ENCODE measurements at places on chromosomes 2 and 18.

DNA sequence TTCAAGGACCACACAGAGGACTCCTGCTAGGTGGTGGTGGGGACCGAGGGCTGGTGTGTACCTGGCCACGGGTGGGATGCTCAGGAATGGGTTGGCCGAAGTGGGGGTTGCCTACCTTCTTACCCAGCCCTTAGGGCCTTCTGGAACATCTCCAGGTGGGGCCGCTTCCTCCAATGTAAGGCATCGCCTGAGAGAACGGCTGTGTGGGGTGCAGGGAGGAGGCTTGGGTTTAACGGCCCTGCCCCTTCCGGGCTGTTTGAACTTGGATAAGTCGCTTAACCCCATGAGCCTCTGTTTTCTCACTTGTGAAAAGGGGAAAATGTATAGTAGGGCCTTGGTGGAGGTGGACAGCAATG lies 35.0 kb downstream of the EMILIN2 start:
- DNase-seq: peak; percentile 35

DNA sequence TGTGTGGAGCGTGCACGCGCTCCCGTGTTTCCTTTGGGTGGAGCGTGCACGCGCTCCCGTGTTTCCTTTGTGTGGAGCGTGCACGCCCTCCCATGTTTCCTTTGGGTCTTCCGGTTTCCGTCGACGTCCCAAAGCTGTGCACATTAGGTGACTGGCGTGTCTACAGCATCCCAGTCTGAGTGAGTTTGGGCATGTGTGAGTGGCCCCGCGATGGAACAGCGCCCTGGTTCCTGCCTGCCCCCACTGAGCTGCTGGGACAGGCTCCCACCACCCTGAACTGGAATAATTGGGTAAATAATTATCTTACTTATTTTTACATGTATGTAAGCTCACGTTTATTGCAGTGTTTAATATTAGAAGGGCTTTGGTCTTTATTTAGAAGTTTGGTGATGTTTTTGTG lies 104.2 kb downstream of the AGAP1 start:
- no peak for DNase-seq

- no peak for DNase-seq
Observed at GRCh38 chr2:152352616-152353015, 17.6 kb downstream of the FMNL2 start.

DNA sequence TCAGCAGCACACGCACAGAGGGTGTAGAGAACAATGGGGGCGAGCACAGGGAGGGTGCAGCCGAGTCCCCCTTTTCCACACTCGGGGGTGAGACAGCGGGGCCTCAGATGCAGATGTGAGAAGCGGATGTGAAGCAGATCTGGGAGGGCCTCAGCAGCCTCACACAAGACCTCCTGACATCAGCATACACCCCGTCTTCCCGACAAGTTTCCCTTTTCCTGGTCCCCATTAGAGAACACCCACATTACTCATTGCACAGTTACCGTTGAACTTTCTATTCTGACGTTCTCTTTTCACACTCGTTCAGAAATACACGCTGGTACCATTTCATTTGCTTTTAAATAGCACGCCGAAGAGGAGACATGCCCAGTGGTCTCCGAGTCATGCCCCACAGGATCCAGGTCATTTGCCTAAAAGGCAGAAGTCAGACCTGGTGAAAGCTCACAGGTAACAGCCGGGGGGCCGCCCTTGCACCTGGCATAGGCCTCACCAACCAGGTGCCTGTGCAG lies 129.5 kb upstream of the ID2 start:
- peak; percentile 41 for DNase-seq

DNA sequence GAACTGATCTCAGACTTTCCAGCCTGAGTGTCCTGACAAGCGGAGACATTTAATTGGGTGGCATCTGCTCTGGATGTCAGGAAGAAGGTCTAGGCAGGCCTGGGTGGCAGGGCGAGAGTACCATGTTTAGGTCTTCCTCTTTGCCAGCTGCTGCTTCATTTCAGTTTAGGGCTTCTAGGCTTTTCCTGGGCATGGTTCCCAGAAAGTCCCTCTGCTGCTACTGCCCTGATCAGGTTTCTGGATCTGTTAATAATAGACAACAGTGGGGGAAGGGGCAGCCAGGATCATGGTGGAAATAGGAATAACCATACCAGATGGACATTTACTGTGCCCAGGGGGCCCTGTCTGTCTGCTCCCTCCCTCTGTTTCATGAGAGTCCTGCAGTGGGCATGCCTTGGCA lies 2.3 kb upstream of the PLCD4 start:
- DNase-seq: peak; percentile 61

DNA sequence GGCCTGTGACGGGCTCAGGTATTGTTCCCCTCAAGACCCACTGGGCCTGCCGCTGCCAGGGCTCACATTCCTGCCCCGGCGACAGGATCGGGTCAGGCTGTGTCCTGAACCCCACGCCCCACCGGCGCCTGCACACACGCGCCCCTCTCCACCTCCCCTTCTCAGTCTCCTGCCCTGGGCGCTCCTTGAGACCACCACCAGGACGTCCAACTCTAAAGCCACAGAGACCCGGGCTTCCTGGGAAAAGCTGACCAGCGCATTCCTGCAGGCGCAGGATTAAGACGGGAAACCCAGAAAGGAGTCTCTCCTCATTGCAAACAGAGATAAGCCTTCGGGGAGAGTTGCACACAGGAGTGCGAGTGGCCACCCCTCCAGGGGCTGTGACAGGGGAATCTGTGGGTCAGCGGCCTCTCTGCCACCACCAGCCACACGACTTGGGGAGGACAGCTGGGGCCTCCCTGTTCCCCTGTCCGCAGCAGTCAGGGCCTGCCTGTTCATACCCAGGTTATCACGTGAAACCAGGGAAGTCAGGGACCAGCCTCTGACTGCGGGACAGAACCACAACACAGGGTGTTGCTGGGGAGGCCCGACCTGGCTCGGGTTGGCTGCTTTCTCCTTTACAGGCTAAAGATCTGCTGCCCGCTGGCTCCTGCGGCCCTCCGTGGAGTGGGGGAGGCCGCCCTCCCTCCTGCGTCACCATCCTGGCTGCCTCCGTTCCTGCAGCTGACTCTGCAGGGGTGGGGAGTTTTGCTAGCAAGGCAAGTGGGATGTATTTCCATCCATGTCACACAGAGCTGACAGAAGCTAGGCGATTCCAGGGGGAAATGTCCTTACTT lies 88.8 kb downstream of the ZCCHC2 start:
- no peak for DNase-seq

- no peak for DNase-seq
Observed at GRCh38 chr2:42474765-42475454, 18.9 kb downstream of the KCNG3 start.

DNA sequence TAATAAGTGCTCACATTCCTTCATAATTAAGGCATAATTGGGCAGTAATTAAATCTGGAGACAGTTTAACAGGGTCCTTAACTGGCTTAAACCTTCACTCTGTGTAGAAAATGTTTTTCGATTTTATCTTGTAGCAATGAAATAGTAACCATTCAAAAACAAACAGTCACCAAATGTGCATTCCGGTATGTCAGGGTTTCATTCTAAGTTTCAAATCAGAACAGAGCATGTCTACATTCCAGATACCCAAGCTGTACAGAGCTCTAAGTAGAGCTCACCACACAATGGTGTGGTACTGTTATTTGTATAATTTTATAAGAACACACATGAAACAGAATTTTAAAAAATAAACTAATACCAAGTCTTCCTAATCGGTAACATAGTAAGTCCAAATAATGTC lies 52.6 kb downstream of the SMAD2 start:
- DNase-seq: no peak

DNA sequence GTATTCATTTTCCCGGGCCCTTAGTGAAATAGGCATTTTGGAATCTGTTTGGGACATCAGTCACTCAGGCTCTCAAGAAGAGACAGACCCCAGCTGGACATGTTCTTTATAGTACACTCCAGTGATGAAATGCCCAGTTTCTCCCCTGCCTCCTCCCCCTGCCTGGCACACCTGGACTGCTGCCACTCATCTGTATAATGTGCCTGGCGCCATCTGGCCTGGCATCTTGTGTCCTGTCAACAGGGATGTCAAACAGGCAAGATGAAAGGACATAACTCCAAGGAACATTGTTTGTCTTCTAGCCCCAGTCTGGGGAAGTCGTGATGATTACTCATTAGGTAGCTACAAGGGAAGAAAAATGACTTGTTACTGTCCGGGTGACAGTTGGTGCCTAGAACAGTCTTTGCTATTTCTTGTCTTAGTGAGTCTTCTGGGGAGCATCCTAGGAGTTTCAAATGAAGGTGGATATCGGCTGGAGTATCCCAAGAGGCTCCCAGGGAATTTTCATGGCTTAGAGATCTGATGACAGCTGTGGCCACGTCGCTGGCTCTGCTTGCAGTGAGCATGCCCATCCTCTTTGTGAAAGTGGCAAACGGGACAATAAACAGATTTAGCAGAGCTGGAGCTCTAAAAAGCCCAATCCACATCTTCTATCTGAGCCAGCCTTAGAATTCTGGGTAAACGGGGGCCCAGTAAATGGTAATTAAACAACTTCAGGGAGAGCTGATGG lies 153.6 kb downstream of the ALK start:
- DNase-seq: no peak
